Mucosa of gallbladder (tissue), 1 donor: ENCODE measurements at places on chromosomes 2 and 18. TPM values are rescaled to one million over a fixed set of nuclear protein-coding genes. Genes with fewer than 3 reads are reported as not detected.

The LAMA3 gene
- 25.5 TPM for total RNA-seq

The AQP4 gene
- 1.7 TPM for total RNA-seq

The B4GALT6 gene
- total RNA-seq, result 16.9 TPM

The EGR4 gene
- total RNA-seq, result not detected

The IL36RN gene
- not detected for total RNA-seq

The SLC19A3 gene
- total RNA-seq, result 87.4 TPM

The FTCDNL1 gene
- total RNA-seq, result 3.1 TPM

The AMER3 gene
- 0.03 TPM for total RNA-seq

The WNT10A gene
- total RNA-seq, result 0.12 TPM

The CNDP1 gene
- total RNA-seq, result 4.0 TPM

The REG3A gene
- 2.9 TPM for total RNA-seq

The COL4A3 gene
- total RNA-seq, result 16.0 TPM

The SERPINB11 gene
- total RNA-seq, result not detected

The PTGR3 gene
- total RNA-seq, result 41.1 TPM

The COL4A4 gene
- 30.4 TPM for total RNA-seq

The SEMA4F gene
- 12.5 TPM for total RNA-seq

The FBLN7 gene
- total RNA-seq, result 2.9 TPM

The GREB1 gene
- total RNA-seq, result 12.5 TPM

DNA sequence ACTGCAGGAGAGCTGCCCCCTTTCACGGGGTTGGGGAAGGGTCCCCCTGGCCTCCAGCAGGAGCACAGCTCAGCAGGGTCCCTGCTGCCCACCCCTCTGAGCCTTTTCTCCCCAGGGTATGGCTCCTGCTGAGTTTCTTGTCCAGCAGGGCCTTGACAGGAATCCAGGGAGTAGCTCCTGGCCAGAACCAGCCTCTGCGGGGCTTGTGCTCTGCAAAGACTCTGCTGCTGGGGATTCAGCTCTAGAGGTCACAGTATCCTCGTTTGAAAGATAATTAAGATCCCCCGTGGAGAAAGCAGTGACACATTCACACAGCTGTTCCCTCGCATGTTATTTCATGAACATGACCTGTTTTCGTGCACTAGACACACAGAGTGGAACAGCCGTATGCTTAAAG lies 21.2 kb downstream of the FOSL2 start:
- DNase-seq, result no peak

DNA sequence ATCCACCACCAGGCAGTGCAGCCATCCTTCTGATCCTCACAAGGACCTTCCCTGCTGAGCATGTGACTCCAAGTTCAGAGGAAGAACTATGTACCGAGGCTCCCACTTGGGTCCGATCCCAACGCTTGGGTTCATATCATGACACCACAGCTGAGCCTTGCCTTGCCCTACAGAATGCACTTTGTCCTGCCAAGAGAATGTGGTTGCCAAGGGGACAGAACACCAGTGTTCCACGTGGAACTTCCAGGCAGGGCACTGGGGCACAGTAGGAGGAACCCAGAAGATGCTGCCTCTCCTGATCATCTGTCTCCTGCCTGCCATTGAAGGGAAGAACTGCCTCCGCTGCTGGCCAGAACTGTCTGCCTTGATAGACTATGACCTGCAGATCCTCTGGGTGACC lies at the start of gene TEX51:
Gene TEX51, plus strand, starts transcription at position 255 of the 400 bp plus-strand sequence. Its CDS starts 29 bp downstream, at position 284.
- DNase-seq, result no peak

- DNase-seq, result no peak
These were observed 29.7 kb upstream of the FAHD2A start for GRCh38 chr2:95372845-95373244.

DNA sequence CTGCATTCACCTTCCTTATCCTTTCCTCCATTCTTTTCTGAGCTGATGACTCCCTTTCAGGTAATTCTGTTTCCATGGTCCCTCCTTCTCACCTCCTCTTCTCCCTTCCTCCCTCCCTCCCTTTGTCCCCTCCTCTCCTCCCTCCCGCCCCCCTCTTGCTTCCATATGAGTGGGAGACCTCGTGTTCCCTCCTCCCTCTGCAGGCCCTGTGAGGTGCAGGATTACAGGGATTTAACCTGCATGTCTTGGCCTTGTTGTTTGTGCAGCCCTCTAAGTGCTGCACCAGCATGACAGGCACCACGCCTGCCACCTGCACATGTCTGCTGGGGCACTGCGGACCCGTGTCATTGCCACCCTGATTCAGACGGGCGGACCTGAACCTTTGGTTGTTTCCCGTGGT lies 103.1 kb downstream of the SNTG2 start:
- no peak for DNase-seq

GRCh38 chr2:147223553-147224060 lies 621.2 kb upstream of the ACVR2A start:
- no peak for DNase-seq

GRCh38 chr2:113183264-113183663 lies 9.5 kb downstream of the PSD4 start:
- no peak for DNase-seq

DNA sequence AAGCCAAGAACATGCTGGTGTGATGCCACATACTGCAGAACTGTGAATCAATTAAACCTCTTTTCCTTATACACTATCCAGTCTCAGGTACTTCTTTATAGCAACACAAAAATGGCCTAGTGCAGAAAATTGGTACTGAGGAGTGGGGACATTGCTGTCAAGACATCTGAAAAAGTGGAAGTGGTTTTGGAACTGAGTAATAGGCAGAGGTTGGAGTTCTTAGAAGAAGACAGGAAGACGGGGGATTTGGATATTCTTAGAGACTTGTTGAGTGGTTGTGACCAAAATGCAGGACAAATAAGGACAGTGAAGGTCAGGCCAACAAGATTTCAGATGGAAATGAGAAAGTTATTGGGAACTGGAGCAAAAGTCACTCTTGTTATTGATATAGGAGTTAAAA lies 31.3 kb upstream of the CDH2 start:
- DNase-seq, result no peak

GRCh38 chr2:136363900-136364299 lies 246.0 kb upstream of the CXCR4 start:
- DNase-seq, result no peak

DNA sequence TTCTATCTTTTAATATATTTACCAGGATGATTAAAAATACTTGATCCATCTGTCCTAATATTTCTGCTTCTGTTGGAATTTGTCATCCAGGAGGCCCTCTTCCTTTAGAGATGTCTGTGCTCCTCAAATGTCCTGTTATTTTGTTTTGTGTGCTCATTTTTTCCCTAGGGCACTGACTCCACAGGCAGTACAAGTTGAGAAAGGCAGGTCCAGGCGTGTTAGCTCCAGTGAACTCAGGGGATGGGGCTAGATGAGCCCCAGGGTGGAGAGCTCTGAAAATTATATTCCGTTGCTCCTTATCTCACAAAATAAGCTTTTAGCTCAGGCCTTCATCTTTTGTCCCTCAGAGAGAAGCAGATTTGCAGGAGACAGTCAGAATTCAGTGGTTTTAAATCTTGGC lies 105.7 kb downstream of the SLC4A3 start:
- DNase-seq, result no peak

GRCh38 chr2:238202326-238203093 lies 985 bp downstream of the ILKAP start:
- no peak for DNase-seq

DNA sequence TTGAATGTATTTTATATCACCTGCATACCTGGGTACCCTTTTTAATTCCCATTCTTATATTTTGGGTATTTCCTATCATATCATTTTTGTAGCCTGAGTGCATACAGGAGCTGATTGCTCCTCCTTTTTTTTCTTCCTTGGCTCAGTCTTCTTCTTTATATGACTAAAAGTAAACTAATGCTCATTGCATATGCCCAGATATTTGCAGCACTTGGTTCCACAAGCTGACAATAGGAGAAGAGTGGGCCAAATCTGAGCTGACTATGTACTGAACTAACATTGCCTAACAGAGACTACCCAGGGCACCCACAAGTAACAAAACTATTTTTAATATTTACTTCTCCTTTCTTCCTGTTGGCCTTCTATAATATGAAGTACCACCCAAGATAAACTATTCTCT lies 131.7 kb upstream of the SPOPL start:
- no peak for DNase-seq

GRCh38 chr2:229159405-229159804 lies 111.7 kb downstream of the PID1 start:
- no peak for DNase-seq

DNA sequence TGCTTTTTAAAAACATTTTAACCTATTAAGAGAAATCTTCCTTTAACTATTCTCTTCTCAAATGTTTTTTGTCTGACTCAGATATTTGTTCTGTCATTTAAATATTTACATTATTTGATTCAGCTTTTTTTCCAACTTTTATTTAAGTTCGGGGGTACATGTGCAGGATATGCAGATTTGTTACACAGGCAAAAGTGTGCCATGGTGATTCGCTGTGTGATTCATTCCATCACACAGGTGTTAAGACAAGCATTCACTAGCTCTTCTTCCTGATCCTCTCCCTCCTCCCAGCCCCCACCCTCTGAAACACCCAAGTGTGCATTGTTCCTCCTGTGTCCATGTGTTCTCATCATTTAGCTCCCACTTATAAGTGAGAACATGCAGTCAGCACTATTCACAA lies 19.4 kb downstream of the SP100 start:
- DNase-seq, result no peak

GRCh38 chr2:224887141-224887540 lies 155.1 kb downstream of the DOCK10 start:
- no peak for DNase-seq

- no peak for DNase-seq
These were observed 139.8 kb downstream of the ATL2 start for GRCh38 chr2:38237311-38237710.

- no peak for DNase-seq
These were observed 351.0 kb downstream of the PIK3C3 start for GRCh38 chr18:42305869-42306593.

DNA sequence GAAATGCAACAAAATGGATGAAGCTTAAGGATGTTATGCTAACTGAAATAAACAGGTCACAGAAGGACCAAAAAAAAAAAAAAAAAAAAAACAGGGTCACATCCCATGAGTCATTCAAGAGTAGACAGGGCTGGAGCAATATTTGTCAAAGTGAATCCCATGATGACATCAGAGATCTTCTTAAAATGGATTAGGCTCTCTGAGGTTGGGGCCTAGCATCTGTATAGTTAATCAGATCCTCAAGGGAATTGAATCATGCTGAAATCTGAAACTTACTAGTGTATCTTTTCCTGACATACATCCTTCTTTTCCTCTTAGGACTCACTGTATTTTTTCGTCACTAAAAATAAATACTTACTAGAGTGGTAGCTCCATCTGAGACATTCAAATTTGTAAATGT lies 380.6 kb upstream of the NXPH2 start:
- no peak for DNase-seq

GRCh38 chr18:74278058-74278457 lies 13.7 kb downstream of the CYB5A start:
- peak; percentile 69 for DNase-seq

- peak; percentile 38 for DNase-seq
These were observed 47.1 kb upstream of the SELENOI start for GRCh38 chr2:26298638-26299393.

- no peak for DNase-seq
These were observed 640.4 kb upstream of the FAM98A start for GRCh38 chr2:34239511-34239910.

DNA sequence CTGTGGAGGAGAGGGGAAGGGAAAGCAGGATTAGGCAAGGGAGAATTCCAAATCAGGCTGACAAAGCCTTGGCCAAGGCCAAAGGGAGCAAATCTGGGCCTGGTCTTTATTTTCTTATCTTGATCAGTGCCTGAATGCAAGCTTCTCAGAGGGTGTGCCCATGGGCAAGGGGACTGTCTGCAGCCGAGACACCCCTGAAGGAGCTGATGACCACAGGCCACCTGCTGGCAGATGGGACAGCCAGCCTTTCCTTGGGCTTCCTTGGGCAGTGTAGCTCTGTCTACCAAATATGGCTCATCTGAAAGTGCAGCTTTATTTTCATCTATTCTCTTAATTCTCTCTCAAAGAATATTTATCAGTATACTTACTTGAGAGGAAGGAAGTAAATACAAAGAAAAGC lies 117.0 kb downstream of the PKP4 start:
- no peak for DNase-seq

GRCh38 chr2:234480337-234480736 lies 16.5 kb downstream of the ARL4C start:
- no peak for DNase-seq

DNA sequence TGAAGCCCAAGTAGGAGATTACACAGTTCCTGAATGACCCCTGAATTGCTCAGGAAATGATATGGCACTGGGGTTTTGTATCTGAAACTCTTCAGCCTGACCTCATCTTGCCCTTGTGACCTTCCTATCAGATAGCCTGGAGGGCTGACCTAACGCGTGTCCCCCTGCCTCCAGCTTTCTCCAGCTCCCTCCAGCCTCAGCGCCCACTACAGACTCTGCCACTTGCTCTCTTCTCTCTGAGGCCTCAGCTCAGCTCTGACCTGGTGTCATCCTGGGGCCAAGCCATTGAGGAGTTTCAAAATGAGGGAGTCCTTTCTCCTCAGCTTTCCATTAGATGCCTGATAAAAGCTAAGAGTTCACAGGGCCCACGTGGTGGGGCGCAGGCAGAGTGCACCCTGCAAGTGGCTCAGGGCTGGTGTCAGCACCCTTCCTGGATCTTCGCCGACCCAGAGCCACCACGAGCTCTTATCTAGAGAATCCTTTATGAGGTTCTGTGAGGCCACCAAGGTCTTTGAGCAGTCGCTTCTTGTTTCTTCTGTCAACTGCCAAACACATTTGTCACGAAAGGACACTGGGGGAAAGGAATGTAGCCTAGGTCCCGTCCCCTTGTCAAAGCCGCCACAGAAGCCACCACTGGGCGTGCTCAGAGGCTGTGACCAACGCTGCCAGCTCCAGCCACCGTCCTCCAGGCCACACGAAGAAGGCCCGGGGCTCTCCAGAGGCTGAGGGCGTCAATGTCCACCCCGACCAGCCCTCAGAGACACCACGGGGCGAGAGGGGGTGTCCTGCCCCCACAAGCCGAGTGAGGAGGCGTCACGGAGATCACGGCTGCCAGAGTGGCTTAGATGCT lies 131.3 kb upstream of the GPC1 start:
- no peak for DNase-seq

DNA sequence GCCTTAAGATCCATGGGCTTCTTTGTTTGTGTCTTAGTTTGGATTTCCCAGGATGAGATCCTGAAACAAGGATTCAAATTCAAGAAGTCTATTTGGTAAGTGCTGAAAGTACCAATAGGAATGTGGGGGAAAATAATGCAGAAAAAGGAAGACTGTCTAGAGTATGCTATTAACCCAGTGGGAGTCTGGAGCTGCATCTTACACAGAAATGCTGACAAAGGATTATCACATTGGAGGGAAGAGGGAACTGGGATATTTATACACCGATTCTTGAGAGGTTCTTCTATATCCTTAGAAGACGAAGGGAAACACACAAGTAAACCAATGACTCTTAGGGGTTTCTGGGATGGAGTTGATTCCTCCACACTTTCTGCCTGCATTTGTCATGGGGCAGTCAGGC lies 294.8 kb upstream of the FIGN start:
- no peak for DNase-seq

DNA sequence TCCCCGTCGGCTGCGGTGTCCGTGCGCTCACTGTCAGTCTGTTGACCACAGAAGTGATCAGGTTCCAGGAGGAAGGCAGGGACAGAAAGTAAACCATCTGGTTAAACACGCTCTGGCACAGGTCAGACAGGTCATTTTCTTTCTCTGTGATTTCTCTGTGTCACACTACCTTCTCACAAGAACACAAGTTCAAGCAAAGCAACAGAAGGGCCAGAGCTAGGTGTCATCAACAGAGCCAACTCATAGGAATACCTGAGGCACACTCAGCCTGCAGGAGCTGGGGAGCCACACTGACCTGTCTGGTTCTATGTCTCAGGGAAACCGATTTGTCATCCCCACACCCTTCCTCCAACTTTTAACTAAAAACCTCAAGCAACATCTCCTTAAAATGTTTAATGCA lies 115.1 kb upstream of the ZBTB14 start:
- DNase-seq, result no peak
